ENCODE measurements at places on chromosomes 5 and 9.

DNA sequence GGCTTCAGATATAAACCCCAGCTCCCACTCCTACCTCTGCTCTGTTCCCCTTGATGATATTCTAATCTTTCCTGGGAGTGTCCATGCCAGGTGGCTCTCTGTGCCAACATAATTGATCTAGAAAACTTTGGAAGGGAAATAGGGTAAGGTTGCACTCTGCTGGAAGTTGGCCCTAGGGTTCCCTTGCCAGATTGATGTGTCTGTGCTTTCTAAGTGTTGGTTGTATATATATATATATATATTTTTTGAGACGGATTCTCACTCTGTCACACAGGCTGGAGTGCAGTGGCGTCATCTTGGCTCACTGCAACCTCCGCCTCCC, 23.6 kb downstream of the ACTL7B start:
- DNase-seq = no peak

- DNase-seq = no peak
Observed at GRCh38 chr9:79880626-79881025, 308.9 kb downstream of the TLE4 start.

GRCh38 chr9:113521693-113522255, 58.2 kb downstream of the RGS3 start:
- no peak for DNase-seq

GRCh38 chr5:140284013-140284412, 18.9 kb downstream of the PFDN1 start:
- no peak for DNase-seq

DNA sequence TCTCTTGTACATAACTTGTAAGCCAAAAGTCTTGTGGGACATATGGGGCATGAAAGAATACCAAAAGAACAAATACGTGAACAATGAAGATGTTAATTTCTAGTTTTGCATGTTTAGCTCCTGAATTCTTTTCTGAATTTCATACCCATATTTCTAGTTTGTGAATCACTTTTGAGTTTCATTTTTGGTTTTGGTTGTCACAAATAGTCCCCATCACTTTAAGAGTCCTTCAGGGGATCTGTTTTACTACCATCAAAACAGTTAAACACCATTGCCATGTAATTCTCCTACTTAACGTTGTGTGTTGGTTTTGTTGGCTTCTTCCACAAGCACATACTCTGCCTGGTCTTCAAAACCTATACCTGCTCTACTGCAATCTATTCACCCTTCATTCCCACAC, 27.0 kb downstream of the VCAN start:
- no peak for DNase-seq

DNA sequence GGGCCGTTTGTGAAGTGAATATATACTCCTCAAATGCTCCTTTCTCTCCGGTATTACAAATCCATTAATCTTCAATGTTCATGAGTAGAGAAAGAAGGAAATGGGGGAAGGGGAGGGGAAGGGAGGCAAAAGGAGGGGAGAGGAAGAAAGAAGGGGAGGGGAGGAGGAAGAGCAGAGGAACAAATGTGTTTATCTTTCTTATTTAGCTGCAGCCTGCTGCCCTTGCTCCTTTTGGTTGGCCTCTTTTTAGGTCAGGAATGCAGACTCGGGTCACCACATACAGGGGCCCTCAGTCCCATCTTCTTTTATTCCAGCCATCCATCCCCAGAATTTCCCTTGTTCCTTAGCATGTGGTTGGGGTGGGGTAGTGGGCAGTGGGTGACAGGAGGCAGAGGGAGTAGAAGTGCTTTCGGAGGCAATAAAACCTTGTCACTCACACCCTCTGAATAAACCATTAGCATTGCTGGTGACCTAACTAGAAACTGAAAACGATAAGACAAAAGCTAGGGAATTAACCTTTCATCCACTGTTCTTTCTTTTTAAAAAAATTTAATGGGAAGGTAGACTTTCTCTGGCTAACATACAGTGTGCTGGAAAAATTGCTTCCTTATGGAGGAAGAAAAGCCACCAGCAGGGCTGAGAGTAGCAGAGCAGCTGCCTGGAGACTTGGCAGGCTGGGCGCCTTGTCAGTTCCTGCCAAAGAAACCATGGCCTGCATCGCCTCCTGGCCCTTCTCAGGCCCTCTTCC, 16.8 kb upstream of the PRLR start:
- no peak for DNase-seq

DNA sequence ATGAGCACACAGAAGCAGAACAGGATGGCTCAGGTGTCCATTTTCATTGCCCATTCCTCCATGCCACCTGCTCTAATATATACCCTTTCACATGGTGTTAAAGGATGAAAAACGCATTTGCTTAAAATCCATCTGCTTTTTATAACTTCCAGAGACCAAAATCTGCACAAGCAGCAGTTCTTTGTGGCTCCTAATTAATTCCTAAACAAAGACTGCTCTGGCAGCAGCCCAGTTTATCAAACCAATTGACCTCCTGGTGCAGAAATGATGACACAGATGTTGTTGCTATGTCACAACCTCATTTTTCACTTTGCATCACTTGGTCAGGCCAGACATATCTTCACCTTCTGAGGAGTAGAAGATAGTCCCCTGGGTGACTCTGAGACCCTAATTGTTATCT, 141.2 kb downstream of the ASTN2 start:
- no peak for DNase-seq

- DNase-seq = no peak
Observed at GRCh38 chr9:112535811-112536210, 49.2 kb downstream of the KIAA1958 start.

DNA sequence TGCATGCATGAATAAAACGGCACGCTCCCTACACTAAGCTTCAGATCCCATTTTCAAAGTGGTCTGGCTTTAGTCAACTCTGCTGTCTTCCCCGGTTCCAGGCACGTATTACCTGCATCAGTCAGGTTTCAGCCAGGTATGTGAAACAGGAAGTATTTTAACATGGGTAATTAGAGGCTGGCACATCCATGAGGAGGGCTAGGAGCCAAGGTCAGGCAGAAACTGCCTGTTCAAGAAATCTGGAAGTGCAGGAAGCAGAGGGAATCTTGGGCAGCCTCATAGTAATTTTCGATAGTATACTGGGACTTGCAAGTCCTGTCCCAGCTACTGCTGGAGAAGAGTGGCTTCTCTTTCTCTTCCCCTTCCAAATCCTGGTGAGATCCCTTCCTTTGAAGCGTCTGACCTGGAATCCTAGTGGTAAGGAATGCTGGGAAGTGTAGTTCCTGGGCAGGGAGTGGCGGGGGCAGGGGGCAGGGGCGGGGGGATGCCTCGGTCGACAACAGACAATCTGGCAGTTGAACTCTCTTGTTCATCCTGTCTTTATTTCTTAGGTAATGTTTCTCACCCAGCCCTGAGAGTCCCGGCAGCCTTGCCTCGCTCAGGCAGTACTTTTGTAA, 403.1 kb downstream of the TLE4 start:
- DNase-seq = no peak

GRCh38 chr9:104969116-104969515, 41.2 kb upstream of the ABCA1 start:
- DNase-seq = no peak

GRCh38 chr9:16154521-16155078, 601.8 kb downstream of the CCDC171 start:
- DNase-seq = no peak
